ENCODE measurements at places on chromosomes 5 and 9.

GRCh38 chr9:17987189-17987588 lies 408.3 kb downstream of the SH3GL2 start:
- no peak for DNase-seq

GRCh38 chr9:133371261-133371711 lies 4.6 kb downstream of the SURF4 start:
- no peak for DNase-seq

- no peak for DNase-seq
Measured at GRCh38 chr5:108451269-108451668, 69.4 kb upstream of the FBXL17 start.

DNA sequence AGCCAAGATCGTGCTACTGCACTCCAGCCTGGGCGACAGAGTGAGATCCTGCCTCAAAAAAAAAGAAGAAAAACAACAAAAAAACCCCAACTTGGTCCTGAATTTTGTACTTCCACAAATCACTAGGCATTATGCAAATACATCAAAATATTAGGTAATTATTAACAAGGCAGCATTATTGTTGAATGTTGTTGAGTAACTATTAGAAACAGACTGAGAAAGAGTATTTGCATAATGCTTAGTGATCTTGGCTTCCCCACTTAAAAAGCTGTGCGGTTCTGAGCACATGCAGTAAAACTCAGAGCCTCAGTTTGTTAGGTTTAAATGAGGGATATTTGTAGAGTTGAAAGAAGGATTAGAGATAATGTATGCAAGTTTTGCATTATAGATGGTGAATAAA lies 64.2 kb downstream of the SCAMP1 start:
- no peak for DNase-seq

GRCh38 chr9:94164806-94165549 lies 80.7 kb downstream of the PTPDC1 start:
- no peak for DNase-seq

DNA sequence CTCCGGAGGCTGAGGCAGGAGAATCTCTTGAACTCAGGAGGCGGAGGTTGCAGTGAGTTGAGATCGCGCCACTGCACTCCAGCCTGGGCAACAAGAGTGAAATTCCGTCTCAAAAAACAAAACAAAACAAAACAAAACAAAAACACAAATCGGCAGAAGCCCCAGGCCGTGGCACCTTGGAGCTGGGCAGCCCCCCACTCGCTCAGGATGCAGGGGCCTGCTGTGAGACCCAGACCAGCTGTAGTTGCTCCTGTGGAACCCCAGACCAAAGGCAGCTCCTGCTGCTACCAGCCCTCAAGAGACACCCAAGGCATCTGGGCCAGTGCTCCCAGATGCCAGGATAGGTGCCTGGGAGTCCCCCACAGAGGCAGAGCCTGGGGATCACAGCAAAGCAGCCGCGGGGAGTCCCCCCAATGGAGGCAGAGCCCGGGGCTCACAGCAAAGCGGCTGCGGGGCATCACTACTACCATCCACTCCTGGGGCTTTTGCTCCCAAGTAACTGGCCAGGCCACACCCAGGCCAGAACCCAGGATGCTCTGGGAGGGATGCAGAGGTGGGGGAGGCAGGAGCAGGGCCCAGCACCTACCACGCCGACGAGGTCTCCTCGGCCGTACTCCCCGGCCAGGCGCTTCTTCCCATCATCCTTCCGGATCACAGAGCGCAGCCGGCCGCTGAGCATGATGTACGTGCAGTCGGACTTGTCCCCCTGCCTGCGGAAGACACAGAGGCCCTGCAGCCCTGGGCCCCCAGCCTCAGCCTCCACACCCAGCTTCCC lies 37.7 kb upstream of the NSMF start:
- DNase-seq, result no peak

- peak; percentile 96 for DNase-seq
Measured at GRCh38 chr9:115204904-115205453, 87.0 kb upstream of the TNC start.
